ENCODE measurements at places on chromosomes 7 and 10.

- DNase-seq, result peak; percentile 69
Measured at GRCh38 chr7:85851571-85852193, 664.8 kb upstream of the SEMA3D start.

GRCh38 chr10:108454793-108455192, 1290.3 kb upstream of the SORCS1 start:
- no peak for DNase-seq

GRCh38 chr10:94192333-94192732, 170.4 kb downstream of the NOC3L start:
- DNase-seq, result no peak

DNA sequence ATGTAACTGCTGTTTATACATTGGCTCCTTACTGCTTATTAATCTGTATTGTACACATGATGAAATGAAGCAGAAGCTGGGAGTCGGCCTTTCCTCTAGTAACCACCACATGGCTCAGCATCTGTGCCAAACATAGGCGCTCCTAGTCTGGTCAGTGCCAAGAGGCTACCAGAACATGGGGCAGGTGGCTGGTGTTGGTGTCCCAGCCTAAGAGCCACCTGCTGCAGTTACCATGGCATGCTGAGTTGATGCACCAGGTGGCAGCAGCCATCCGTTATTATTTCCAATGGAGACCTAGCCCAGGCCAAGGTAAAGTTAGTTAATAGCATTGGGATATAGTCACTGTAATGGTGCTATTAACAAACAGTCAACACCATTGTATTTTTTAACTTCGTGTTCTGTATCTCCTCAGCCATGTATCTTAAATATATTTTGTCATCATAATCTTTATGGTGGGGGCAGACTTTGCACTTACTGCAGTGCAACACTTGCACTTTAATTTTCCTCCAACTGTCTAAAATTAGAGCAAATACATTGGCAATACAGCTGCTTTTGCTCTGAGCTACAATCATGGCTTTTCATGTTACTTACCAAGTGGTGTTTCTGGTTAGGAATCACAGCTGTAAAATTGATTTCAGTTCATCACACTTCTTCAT, 33.1 kb downstream of the HBP1 start:
- peak; percentile 59 for DNase-seq

- no peak for DNase-seq
Measured at GRCh38 chr7:43391518-43391917, 191.4 kb upstream of the STK17A start.

GRCh38 chr10:43057231-43057711, 19.6 kb upstream of the RET start:
- DNase-seq, result no peak

DNA sequence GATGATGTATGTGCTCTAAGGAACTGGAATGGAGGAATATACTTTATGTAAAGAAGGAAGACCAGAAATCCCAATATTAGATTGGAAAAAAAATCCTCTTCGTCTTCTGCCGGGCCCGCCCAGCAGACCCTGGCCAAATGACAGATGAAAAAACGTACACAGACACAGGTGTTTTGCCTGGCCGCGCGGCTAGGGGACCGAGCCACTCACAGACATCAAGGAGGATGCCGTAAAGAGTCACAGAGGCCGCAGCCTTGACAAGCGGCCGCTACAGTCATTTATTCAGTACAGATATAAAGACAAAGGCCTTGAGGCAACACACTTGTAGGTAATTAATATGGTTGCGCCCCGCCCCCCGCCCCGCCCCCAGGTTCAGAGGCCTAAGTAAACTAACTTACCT, 594.1 kb downstream of the GRM8 start:
- DNase-seq, result no peak

DNA sequence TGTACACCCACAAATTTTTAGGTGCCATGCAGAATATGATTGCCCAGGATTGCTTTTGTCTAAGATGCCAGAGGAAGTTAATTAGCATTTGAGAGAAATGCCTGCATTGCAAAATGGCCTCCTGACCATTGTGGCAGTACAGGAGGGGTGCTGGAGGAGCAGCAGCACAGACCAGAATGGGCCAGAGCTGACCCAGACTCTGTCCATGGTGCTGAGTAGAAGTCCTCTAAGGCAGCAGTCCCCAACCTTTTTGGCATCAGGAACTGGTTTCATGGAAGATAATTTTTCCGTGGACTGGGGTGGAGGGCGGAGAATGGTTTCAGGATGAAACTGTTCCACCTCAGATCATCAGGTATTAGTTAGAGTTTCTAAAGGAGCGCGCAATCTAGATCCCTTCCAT, 217.8 kb upstream of the AGK start:
- DNase-seq, result peak; percentile 57

- DNase-seq, result no peak
Measured at GRCh38 chr7:29122081-29122480, 24.3 kb downstream of the CPVL start.

GRCh38 chr7:132666774-132667172, 90.5 kb upstream of the PLXNA4 start:
- DNase-seq, result no peak

DNA sequence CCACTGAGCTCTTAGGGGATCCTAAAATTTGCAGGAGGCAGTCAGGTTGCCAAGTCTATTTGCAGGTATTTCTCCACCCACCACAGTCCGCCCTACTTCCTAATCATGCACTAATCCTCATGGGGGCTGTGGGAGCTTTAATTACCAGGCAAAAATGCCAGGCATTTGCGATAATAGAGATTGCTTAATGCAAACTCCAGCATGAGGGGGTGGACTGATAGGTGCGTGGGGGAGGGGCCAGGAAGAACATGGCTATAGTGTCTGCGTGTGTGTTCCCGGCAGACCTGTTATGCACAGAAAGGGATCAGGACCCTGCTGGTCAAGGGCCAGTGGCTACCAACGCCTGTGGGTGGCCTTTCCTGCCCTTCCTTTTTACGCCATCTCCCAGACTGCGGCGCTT, 15.6 kb upstream of the AQP1 start:
- DNase-seq, result no peak

DNA sequence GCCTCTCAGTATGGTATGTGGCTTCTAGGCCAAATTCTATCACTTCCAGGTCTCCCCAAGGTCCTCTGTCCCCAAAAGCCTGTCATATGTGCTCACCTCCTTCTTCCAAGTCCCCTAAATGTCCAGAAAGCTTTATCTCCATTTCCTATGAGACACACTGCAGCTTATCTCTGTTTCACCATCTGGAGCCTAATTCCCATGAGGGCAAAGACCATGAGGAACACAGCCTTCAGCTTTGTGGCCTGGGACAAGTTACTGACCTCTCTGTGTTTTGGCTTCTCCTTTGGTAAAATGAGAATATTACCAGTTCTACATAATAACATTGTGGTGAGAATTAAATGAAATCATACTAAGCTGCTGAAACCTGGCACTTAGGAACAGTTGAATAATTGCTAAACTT, 19.2 kb downstream of the ST8SIA6 start:
- no peak for DNase-seq

GRCh38 chr7:103702454-103702853, 256.4 kb upstream of the SLC26A5 start:
- DNase-seq, result no peak

- DNase-seq, result no peak
Measured at GRCh38 chr7:6227294-6227846, 45.1 kb downstream of the CYTH3 start.

DNA sequence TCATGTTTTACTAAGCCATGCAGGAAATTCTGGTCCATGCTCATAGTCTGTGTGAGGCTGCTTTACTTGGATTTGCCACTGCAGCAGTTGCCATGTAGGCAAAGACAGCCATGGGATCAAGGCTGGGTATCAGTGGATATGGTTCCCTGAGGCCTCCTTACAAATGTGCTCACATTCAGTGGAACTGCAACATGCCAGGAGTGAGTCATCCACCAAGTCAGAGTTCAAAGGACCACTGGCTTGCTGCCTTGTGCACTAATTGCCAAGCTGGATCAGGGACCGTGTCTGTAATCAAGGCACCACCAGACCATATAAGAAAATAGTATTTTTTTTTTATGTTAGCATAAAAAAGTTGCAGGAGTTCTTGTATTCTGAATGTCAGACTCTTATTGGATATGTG, 101.0 kb downstream of the CDCA7L start:
- DNase-seq, result peak; percentile 25

- no peak for DNase-seq
Measured at GRCh38 chr7:64863969-64864368, 39.1 kb upstream of the ZNF273 start.

GRCh38 chr10:74238031-74238431, 87.0 kb downstream of the ADK start:
- DNase-seq, result no peak

- DNase-seq, result no peak
Measured at GRCh38 chr7:75756206-75756990, 15.6 kb downstream of the CCL26 start.

DNA sequence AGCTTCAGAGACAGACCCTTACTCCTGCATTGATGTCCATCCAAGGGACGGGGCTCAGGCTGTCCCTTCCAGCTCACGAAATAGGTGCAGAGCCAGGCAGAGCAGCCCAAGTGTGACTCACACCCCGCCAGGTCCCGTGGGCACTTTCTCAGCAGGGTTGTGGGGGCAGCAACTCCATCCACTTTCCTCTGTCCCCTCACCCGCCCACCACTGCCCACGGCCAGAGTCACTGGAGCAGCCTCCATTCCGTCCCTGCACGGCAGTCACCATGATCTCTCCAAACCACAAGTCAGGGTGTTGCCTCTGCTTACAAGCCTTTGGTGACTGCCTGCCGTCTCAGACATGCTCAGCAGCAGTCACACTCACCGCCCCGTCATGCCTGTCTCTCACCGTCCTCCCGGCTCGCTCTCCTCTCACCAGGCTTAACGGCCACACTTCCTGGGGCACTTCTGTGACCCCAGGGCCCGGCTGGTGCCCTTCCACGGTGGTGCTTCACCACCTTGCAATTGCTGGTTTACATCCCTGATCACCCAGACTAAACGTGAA, 39.3 kb downstream of the CALML3 start:
- DNase-seq, result peak; percentile 71

GRCh38 chr7:20217193-20217948, at the start of gene MACC1:
Gene MACC1 (minus strand): TSS chr7:20217384. CDS start chr7:20161862, 55,522 bp downstream.
- no peak for DNase-seq

DNA sequence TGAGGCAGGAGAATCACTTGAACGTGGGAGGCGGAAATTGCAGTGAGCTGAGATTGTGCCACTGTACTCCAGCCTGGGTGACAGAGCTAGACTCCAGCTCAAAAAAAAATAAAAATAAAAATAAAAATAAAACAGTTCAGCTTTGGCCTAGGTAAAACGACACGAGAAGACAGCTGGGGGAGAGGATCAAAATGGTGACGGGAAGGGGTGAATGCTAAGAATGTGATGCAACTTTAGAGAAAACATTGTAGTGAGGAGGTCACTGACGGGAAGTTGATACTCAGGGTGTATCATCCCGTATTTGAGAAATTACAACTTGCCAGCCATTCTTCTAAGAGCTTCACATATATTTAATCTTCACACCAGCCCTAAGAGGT, 1.1 kb downstream of the NDST2 start:
- no peak for DNase-seq

- no peak for DNase-seq
Measured at GRCh38 chr7:94647295-94647694, 8.6 kb downstream of the SGCE start.

GRCh38 chr10:119737823-119738222, 12.0 kb downstream of the INPP5F start:
- peak; percentile 84 for DNase-seq

DNA sequence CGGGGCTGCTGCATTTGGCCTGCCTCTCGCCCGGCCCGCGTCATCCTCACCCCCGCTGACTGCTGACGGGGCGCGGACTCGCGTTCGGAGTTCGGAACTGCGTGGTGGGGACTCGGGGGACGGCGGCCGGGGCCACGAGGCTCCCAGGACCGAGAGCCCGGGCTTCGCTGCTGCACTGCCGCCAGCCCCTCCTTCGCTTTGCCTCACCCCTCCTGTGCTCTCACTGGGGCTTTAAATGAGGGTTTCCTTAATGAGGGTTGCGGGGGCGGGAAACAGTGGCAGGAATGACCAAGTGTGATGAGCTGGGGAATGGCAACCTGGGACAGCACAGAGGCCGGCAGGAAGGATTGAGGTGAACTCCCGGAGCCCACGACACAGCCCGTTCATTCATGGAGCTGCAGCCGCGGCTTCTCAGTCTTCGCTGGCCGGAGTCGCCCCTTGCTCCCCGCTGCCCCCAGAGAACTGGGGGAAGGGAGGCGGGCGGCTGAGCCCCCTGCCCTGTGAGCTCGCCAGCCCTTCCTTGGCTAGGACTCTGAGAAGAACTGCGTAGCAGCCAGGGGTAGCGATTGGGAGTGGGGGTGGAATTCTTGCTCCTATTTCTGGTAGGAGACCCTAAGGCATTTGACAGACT, 1.5 kb upstream of the LRRC4 start:
- DNase-seq, result no peak

DNA sequence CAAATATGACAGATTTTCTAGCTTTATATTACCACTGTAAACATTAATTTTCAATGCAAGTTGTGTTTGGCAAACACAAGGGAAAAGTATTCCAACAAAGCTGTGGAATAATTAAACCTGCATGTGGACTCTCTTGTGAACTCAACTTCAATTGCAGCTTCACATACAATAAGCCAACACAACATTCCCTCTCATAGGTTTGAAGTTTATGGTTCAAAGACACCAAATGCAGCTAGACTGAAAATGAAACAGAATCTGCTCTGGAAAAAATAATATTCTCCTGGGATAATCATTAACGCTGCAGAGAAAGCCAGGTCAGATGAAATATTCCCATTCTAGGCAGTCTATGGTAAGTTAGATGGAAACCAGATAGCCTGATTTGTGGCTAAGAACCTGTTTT, 105.8 kb upstream of the VIPR2 start:
- DNase-seq, result no peak

DNA sequence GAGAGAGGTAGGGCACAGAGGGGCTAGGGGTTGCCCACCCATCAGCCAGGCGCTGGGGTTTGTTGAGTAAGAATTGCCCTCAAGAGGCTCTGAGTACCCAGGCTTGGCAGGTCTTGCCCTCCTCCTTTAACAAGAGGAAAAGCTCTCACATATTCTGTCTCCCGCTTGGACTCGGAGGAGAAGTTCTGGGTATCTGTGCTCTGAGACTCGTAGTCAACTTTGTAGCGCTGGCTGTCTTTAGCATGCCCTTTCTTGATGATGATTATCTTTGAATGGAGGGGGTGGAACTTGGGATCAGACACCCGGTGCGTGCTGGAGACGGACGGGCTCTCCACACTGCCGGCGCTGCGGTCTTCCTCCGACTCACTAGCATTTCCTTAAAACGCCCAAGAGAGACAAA, 4.0 kb downstream of the IGFBP3 start:
- no peak for DNase-seq

- DNase-seq, result peak; percentile 68
Measured at GRCh38 chr10:17209881-17210280, 8.4 kb upstream of the TRDMT1 start.

- DNase-seq, result no peak
Measured at GRCh38 chr7:85587785-85588184, 400.9 kb upstream of the SEMA3D start.

GRCh38 chr7:151767557-151767956, 109.4 kb downstream of the PRKAG2 start:
- DNase-seq, result no peak

GRCh38 chr7:132404261-132404660, 172.0 kb downstream of the PLXNA4 start:
- DNase-seq, result no peak

- DNase-seq, result no peak
Measured at GRCh38 chr10:490891-491571, 198.4 kb downstream of the DIP2C start.

- DNase-seq, result no peak
Measured at GRCh38 chr10:88418871-88419270, 164.2 kb downstream of the RNLS start.
